T-cell (primary cell): ENCODE measurements at places on chromosomes 13 and 19. TPM values are rescaled to one million over a fixed set of nuclear protein-coding genes. Genes with fewer than 3 reads are reported as not detected.
A peak's percentile ranks its signal among the peaks of the same experiment; 100 is the strongest.

ZNF471 gene
- total RNA-seq, result 2.2 TPM

NLRP4 gene
- not detected for total RNA-seq

CD22 gene
- 6.6 TPM for total RNA-seq

GRCh38 chr19:4580961-4581665 lies 21.6 kb upstream of the SEMA6B start:
- DNase-seq, result no peak
- H3K27ac ChIP-seq, result no peak overlapping the region
- H3K4me3 ChIP-seq, result no peak overlapping the region
- peaks cover 93% of the 10 kb centered on the region for H3K27me3 ChIP-seq
- no peaks in the 10 kb centered on the region for H3K36me3 ChIP-seq

- DNase-seq, result peak; percentile 53
- peaks cover 3% of the 10 kb centered on the region for H3K27me3 ChIP-seq
- H3K4me3 ChIP-seq, result peak within 1 kb of the TSS; percentile 15
- no peaks in the 10 kb centered on the region for H3K36me3 ChIP-seq
- no peak within 1 kb of the TSS for H3K27ac ChIP-seq
- peaks cover 35% of the 10 kb centered on the region for H3K4me1 ChIP-seq
Observed at GRCh38 chr19:49363268-49364082, at the start of gene DKKL1. TSS of gene DKKL1 (plus strand) at chr19:49363877. CDS start at chr19:49363999, 122 bp downstream.

- no peak overlapping the region for H3K4me3 ChIP-seq
- DNase-seq, result peak; percentile 66
- no peak overlapping the region for H3K27ac ChIP-seq
- H3K4me1 ChIP-seq, result peaks cover 19% of the 10 kb centered on the region
- no peaks in the 10 kb centered on the region for H3K27me3 ChIP-seq
Observed at GRCh38 chr19:40974633-40975037, 16.4 kb upstream of the CYP2B6 start.
